ENCODE measurements at places on chromosomes 3 and 15.

DNA sequence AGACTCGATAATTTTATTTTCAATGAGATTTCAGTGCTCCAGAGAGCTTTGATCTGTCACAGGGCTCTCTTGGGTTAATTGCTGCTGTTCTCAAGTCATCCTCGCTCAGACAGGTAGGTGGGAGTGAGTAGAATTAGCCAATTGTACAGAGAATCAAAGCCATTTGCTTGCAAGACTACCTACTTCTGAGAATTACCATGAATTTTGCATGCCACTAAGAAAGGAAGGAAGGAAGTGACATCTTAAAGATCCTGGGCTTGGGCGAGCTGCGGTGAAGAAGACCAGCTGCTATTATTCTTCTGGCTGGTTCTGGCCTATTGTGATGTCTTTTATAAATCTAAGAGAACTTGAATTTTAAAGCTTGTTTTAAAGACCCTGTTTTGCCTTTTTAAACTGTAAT is 154.1 kb upstream of the LPP start:
- DNase-seq = peak; percentile 48

- DNase-seq = no peak
These were observed 4.8 kb downstream of the SHF start for GRCh38 chr15:45182996-45183395.

DNA sequence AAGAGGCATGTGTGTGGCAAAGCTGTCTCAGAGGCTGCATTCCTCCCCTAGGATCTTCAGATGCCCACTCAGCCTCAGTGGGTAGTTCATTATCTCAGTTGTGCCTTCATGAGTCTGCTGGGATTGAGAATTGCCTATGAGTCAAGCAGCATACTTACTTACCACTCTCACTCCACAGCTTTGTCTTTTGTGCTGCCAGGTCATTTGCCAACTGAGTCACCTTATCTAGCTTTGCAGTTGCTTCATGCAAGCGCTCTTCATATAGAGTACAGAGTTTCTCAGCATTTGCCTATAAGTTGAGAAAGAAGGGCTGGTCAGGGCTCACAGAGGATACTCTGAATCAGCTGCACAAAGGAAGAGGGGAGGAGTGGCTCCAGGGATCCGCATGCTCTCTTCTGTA is 89.5 kb downstream of the MYH15 start:
- no peak for DNase-seq

DNA sequence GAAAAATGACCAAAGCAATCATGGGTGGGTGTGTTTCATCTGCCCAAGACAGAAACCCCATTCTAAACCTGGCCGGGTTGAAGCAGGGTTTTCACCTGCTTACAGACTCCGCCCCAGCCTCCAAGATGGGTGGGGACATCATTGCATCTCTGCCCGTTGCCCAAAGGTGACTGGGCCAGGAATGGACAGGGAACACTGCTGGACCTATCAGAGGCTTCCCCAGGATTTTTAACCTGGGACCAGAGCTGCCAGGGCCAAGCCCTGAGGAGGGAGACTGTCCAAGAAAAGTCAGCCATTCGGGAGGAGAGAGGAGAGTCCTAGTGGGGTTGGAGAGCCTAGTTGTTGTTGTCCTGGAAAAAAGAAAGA is 109.7 kb upstream of the ALDH1A3 start:
- DNase-seq = no peak

- DNase-seq = no peak
These were observed 92.0 kb downstream of the GAP43 start for GRCh38 chr3:115715241-115715745.
